ENCODE measurements at places on chromosomes 12 and 14.

- no peak for DNase-seq
Measured at GRCh38 chr14:61841145-61841544, 78.9 kb downstream of the SNAPC1 start.

DNA sequence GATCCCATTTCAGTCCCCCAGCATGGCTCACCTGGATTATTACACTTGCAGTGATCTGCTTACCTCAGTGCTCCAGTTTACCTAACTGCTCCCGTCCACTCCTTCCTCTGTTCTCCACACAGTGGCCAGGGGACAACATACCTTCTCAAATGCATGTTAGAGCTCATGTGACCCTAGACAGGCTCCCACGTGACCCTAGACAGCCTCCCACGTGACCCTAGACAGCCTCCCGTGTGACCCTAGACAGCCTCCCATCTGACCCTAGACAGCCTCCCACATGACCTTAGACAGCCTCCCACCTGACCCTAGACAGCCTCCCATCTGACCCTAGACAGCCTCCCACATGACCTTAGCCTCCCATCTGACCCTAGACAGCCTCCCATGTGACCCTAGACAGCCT is 226.0 kb upstream of the TMEM132C start:
- DNase-seq: no peak

DNA sequence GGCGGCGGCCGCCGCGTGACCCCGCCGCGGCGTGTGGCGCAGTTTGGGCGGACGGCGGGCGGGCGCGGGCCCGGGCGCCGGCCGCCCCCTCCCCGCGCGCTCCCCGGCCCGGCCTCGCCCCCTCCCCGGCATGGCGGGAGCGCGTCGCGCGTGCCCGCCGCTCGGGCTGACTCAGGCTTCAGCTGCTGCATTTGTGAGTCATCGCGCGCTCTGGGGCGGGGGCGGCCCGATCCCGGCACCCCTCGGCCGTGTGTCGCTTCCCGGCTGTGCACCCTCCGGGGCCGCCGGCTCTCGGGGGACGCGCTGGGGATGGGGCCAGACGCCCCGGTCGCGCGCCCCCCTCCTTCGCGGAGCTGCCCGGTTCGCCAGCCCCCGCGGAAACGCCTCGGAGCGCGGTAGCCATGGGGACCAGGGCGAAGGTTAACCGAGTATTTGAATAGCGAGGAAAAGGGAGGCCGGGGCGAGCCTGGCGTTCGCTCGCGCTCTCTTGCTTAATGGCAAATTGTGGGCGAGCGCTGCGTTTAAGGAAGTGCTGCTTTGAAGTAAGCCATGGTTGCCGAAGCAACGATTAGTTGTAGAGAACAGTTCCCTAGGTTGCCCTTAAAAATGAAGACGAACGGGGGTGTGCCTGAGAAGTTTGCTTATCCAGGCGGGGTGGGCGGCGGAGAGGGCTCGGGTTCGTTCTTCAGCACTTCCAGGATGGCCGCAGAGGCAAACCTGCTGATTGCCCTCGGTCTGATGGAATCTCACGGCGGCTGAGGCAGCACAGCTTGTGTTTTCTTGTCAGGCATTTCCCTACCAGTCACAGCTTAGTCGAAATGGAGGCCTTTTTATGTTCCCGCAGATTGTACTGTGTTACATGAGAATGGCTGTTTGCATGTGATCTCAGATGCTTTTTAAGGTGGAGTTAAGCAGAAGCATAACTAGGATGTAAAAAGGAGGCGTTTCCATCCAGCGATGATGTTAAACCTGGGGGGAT is 896 bp downstream of the EIF5 start:
- DNase-seq: peak; percentile 86

GRCh38 chr14:87411370-87411769 is 581.6 kb downstream of the GALC start:
- no peak for DNase-seq

GRCh38 chr12:93742110-93742934 is 65.1 kb downstream of the CRADD start:
- peak; percentile 87 for DNase-seq

DNA sequence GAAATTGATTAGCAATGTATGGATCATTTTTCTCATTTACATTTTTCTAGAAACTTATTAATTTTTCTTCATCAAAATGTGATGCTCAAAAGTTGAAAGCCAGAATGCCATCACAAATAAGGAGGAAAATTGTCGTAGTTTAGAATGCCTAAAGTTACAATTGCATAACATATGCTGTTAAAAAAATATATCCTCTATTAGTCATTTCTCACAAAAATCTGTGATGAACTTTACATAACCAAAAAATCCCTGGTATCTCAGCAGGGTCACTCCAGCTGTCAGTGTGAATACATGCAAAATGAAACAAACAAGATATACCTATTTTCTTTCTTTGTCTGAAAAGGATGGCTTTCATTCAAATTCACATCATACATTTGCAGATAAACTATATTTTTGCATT is 358.9 kb downstream of the PAWR start:
- no peak for DNase-seq

- no peak for DNase-seq
Measured at GRCh38 chr14:29712601-29713000, 215.0 kb downstream of the PRKD1 start.

DNA sequence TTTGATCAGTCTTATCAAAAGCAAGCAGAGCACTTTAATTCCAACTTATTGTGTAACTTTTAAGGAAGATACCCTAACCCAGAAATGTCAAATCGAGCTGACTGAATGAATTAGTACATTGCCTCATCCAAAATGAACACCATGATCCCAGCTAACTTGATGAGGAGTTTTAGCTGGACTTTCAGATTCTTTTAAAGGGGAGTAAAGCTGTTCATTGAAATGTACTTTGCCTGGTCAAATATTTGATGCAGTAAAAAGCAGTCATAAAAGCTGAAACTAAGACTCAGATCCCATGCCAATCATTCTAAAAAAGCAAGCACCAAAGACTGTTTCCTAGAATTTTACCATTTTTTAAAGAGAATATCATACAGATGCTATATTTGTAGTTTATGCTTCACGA is 114.1 kb downstream of the FSCB start:
- no peak for DNase-seq

GRCh38 chr14:49895480-49895879 is 2.6 kb downstream of the ARF6 start:
- no peak for DNase-seq

DNA sequence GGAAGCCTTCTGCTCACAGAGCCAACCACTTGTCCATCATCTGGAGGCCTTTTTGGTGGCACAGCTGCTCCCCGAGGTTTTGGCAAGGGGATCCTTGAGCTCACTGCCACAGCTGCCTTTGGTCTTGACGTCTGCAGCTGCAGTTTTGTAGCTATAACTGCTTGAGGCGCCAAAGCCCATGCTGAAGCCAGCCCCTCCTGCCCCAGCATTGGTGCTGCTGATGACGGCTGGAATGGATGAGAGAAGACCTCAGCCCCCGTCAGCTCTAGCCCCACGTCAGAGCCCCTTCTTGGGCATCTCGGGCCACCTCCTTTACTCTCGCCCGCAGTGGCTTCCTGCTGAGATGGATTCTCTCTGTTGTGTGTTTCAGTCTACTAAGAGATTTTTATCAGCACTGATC is 12.3 kb upstream of the KRT74 start:
- DNase-seq: no peak

DNA sequence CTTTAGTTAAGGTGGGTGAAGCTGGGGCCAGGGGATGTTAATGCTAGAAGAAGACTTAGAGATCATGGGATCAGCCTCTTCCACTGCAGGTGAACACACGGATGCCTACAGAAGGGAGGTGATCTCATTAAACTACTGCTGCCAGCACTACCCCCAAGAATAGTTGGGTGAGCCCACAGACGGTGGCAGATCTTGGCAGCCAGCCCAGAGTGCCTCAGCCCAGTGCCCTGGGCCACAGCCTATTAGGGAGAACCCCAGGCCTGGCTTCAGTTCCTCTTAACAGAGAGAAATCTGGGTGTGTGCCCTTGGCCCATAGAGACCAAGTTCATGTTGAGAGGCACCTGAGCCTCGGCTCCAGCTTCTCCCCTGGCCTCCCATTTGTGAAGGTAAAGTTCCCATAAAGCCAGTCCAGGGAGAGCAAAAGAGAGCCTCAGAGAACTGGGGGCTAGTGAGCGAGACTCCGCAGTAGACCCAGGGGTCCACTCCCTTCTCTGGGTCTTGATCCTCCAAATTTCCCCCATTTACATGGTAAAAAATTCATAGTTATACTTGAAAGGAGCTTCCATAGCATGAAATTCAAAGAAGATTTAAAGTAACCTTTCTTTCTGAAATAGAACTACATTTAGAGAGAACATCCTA is 125.0 kb upstream of the CCND2 start:
- no peak for DNase-seq

DNA sequence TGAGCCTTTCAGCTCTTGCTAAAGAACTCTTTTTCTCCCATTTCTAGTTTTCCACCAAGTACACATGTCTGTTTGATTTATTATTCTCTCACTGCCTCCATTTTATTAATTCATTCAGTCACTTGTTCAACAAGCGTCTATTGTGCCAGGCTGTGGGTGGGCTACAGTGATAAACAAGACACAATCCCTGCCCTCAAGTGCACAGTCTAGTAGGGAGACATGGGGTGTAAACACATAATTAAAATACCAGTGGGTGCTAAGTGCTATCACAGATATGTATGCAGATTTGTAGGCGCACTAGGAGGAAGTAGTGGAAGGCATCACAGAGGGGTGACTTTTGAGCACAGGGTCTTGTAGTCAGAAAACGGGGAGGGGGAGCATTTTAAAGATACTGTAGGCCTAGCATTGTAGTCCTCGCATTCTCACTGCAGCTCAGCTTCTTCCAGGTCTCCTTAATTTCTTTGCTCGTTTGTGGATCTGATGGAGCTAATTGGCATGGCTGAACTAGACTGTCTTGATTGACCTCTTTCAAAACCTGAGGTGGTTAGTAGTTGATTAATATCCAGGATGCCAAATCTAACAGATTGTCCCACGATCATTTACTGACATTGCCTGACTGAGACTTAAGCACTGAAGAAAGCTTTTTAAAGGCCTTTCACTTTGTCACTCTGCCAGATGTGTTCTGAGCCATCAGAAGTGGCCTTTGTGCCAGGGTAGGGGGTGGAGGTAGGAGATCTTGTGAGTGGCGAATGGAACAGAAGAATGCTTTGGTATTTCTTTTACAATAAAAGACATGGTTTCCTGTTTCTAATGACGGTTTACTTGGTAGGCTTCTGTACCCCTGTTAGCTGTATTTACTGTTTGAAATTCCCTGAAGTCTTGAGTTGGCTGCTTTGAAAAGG is 116.9 kb downstream of the DIP2B start:
- no peak for DNase-seq

Data from ovary (tissue), 10 donors.